ENCODE measurements at places on chromosomes 5 and 9.

DNA sequence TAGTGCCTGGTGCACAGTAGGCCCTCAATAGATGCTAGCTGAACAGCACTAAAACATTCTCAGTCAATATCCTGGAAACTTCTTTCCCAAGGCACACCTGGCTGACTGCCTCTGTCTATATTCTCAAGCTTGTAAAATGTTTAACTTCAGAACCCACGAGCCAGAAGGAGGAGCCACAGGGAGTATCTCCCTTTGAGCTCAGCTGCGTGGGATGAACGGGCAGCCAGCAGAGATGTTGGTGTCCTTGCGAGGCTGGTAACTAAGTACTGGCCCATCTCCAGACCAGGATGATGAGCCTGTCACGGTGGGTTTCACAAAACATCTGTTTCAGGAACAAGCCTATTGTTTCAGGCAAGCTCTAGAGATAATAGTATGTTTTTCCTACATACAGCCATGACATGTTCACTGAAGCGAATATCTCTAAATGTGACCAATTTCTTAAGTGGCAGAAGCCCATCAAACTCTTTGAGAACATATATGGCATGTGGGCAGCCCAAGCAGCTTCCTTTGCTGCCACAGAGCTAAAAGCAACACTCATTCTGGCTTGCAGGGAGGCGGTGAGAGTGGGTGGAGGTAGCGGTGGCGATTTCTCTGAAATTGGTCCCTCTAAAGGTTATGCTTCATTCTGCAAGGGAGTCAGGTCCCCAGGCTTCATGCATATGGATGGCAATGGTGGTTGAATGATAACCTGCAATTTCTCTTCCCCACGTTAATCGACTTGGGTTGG lies 206.2 kb downstream of the TTLL11 start:
- no peak for DNase-seq

GRCh38 chr9:14389146-14389545 lies 75.2 kb upstream of the NFIB start:
- no peak for DNase-seq

DNA sequence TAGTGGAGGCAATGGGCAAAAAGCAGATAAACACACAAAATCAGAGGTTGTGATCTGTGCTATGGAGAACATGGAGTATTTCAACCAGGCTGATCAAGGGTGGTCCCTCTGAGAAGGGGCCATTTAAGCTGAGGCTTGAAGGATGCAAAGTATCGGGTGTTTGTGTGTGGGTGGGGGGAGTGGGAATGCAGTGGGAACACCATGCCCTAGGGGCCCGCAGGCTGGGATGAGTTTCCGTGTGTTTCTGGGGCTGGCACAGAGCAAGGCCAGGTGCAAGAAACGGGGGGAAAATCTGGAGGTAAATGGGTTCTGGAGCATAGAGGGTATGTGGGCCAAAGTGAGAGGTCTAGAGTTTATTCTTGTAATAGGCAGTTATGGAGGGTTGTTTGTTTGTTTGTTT lies 13.8 kb upstream of the LARP1 start:
- no peak for DNase-seq

DNA sequence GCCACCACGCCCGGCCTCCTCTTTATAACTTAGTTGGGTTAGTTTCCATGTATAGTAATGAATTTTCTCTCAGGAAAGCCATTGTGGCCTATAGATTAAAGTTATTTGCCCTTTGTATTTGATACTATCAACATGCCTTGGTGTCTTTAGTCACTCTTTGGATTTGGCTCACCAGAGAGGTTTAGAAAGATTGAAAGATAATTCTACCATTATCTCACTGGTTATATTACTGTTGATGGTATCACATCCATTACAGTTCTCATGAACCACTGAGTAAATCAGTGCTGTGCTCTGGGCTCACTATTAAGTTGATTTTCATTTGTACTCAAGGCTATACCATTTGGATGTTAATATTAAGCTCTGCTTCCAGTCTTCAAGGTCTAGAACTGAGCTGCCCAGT lies 87.0 kb downstream of the ZSWIM6 start:
- no peak for DNase-seq

DNA sequence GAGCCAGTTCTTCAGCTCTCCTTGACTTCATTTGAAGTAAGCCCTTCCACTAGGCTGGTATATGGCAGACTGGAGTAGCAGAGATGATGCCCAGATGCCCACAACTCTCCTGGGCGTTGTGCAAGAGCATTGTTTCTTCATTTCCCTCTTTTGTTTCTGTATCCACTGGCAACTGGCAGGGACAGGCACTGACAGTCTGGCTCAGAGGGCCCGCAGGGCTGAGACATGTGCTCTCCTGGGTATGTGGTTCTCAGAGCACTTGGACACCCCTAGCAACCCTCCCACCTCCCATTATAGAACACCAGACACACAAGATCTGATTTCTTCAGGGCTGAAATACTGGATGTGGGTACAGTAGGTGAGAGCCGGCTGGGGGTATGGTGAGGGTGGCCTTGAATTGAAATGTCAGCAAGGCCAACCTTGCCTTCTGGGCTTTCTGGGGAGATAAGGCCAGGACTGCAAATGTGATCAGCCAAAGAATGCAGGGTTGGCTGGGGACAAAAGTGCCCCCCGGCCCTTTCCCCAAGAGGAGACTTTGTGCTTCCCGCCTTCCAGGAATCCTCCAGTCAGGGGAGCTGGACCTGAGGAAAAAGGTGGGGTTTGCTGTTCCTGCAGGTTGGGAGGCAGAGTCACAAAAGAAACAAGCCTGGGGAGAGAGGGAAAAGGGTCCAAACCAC lies 28.6 kb upstream of the CTNNA1 start:
- DNase-seq: no peak

DNA sequence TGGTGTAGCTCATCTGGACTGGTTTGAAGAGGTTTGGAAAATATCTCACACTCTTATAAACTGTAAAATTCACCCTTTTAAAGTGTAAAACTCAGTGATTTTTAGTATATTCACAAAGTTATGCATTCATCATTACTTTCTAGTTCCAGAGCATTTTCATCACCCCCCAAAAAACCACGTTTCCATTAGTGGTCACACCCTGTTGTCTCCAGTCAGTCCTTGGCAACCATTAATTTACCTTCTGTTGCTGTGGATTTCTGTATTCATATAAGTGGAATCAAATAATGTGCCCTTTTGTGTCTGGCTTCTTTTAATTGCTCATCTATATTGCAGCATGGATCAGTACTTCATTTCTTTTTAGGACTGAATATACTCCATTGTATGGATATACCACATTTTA lies 18.4 kb downstream of the NIPBL start:
- no peak for DNase-seq

GRCh38 chr5:146101646-146102045 lies 3.7 kb downstream of the PLAC8L1 start:
- DNase-seq: no peak

DNA sequence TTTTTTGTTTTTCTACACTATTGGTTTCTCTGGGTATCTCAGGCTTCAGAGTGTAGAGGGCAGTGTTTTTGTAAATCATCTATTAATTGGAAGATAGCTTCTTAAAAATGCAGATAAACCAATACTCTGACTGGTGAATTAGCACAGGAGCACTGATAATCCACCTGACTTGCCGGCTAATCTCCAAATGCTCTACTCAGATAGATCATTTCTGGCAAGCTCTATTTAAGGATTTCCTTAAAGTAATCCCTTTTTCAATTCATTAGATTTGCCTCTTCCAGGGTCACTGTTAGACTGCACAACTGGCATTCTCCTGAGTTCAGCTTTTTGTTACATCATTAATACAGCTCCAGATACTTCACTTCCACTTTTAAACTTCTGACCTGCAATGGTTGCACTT lies 1390.3 kb upstream of the NUDT12 start:
- DNase-seq: no peak

Measured in nephron progenitor cell (in vitro differentiated cells).